ENCODE measurements at places on chromosomes 16 and 17. TPM values are rescaled to one million over a fixed set of nuclear protein-coding genes. Genes with fewer than 3 reads are reported as not detected.

DNA sequence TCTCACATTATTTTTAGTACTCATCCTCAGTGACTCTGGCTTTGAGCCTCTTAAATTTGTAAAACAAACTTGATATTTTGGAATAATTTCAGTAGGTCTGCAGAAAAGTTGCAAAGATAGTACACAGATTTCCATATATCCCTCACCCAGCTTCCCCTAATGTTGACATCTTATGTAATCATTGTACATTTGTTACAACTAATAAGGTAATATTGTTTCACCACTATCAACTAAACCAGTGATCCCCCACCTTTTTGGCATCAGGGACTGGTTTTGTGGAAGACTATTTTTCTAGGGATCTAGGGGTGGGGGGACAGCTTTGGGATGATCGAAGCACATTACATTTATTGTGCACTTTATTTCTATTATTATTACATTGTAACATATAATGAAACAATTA, 391.2 kb downstream of the CA10 start:
- no peak for DNase-seq

DNA sequence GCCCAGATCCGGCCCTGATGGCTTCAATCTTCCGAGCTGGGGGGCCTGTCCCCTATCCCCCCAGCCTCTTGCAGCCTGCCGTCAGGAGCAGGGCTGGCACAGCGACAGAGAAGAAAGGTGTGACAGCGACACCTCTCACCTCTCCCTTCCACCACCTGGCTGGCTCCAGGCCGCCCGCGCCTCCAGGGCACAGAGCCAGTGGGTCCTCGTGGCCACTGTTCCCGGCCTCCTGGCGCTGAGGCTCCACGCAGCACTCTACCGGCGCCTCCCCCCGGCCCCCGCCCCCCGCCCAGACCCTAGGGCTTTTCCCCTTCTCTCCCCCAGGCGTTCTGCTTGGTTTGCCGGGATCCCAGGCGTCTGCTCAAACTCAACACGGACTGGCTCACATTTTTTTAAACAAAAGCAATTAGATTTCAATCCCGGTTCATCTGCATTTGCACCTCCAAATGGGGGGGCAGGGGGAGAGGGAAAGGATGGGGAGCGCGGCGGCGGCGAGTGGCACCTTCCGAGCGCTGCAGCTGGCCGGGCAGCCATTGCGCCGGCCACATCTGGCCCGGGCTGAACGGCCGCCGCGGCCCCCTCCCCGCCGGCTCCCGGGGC, 12.8 kb upstream of the CBX8 start:
- DNase-seq: no peak

GRCh38 chr16:35210681-35211433, 1751.4 kb downstream of the TP53TG3F start:
- DNase-seq: no peak

DNA sequence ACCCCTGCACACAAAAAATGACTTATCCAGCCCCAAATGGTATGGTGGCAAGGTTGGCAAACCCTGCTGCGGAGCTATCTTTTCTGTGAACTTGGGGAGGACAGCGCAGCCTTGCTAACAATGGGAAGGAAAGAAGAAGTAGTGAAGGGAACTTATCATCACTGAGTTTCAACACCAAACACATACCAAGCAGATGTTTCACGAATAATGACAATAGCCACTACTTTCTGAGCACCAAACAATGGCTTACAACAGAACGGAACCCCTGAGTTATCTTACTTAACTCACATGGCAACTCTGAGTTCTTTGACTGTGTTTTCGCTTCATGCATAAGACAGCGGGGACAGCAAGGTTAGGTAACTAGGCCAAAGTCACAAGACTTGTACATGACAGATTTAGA, 148.9 kb downstream of the XYLT1 start:
- no peak for DNase-seq

CFAP52 gene
- 0.19 TPM for total RNA-seq

SLC12A3 gene
- not detected for total RNA-seq

- DNase-seq: no peak
Observed at GRCh38 chr17:68909066-68909465, 46.1 kb downstream of the ABCA8 start.

G6PC1 gene
- not detected for total RNA-seq

- no peak for DNase-seq
Observed at GRCh38 chr16:76885776-76886537, 305.0 kb upstream of the MON1B start.

DNA sequence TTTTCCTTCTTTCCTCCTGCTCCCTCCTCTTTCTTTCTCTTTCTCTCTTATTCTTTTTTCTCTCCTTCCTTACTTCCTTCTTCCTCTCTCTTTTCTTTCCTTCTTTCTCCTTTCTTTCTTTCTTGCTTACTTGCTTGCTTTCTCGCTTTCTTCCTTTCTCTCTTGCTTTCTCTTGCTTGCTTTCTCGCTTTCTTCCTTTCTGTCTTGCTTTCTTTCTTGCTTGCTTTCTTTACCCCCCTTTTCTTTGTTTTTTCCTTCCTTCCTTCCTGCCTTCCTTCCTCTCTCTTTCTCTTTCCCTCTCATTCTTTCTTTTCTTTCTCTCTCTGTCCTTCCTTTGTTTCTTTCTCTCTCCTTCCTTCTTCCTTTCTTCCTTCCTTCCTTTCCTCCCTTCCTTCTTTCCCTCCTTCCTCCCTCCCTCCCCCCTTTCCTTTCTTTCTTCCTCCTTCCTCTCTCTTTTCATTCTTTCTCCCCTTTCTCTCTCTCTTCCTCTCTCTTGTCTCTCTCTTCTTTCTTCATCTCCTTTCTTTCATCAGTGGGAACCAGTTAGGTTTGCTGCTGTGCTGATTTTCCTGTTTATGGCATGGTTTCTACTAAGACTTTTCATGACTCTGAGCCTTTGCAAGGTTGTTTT, 142.9 kb upstream of the CACNG3 start:
- no peak for DNase-seq

ALOX12B gene
- total RNA-seq: not detected

DNA sequence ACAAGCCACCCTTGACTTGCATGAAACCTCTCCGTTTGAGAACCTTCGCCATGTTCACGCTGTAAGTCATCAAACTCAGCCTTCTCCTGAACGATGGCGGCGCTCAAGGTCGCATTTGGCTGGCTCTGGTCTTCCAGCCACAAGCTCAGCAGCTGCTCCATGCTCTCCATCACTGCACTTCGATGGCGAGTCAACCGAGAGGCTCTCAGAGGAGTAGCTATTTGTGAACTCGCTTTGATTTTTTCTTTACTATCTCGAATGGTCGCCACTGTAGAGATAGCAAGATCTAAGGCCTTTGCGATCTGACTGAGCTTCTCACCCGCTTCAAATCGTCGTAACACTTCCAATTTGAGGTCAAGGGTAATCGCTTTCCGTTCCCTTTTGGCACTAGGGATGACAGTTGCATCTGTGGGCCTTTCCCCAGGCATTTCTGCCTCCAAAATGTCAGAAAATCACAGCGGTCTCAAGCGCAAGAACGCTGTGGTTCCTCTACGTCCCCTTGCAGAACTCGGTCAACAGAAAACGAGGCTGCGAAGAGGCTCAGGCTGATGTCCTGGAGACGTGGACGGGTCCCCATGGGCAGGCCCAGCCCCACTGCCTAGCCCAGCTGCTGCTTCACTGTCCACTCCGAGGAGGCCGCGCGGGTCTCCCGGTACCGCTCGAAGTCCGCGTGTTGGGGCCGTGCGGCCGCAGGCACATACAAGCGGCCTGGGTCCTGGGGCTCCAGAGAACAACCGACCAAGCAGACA, 23.1 kb downstream of the DEF8 start:
- DNase-seq: no peak

- no peak for DNase-seq
Observed at GRCh38 chr16:25051406-25052150, 36.4 kb upstream of the ARHGAP17 start.

DNA sequence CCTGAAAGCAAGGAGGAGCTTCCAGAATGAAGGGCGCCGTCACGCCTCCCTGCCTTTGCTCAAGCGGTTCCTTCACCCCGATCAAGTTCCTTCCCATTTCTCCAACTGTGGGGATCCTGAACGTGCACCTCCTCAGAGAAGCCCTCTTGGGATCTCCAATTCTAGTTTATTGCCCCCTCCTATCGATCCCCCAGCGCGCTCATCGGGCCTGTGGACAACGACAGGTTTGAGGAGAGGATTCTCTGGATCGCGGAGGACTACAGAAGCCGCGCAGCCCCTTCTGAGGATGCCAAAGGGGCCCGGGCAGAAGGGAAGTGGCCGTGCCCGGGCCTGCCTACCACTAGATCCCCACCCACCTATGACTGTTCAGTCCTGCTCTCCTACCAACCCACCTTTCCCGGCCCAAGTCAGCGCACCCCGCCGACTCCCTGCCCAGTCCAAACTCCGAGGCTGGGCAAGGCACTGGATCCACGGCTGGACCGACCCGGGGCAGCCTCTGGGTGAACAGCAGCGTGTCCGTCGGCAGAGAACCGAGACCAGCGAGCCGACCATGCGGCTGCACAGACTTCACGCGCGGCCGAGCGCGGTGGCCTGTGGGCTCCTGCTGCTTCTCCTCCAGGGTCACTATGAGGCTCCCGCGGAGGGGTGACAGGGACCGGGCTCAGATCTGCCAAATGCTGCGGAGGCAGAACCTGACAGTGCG, 12.8 kb upstream of the CES3 start:
- no peak for DNase-seq

- DNase-seq: no peak
Observed at GRCh38 chr16:87897521-87898505, 28.5 kb upstream of the SLC7A5 start.

DNA sequence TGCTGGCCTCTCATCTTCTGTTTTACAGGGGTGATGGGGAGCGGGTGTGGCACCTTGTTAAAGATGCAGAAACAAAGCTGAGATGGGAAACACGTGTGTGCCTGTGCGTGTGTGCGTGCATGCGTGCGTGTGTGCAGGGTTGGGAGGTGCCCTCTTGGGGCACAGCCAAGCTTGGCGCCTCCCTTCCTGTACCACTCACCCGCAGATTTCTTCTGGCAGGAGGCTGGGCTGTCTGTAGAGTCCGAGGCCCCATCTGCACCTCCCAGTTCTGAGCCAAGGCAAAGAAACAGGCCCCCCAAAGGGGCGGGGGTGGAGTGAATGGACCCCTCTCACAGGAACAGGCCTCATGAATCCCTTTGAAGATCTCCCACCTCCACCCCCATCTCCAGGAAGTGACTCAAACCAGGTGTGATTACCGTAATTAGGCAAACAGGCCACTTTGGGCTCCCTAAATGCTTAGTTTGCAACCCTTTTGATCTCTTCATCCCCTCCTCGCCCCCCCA, 20.9 kb downstream of the TNS4 start:
- DNase-seq: no peak

HEXD gene
- total RNA-seq: 43.9 TPM

DNA sequence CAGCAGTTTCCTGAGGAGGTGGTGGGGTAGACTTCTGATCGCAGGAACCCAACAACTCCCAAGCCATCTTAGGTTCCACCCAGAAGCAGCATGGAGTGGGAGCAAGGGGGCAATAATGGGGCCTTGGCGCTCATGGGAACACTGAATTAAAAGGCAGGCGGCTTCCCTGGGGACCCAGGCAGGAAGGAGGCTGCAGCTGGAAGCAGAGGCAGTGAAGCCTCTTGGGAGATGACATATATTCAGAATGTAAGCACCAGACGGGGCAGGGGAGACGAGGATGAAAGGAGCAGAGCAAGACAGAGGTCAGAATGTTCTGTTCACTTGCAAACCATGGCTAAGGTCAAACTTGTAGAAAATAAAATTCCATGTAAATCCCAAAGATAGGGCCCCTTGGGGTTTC, 2.9 kb downstream of the HIGD1B start:
- DNase-seq: no peak

DNA sequence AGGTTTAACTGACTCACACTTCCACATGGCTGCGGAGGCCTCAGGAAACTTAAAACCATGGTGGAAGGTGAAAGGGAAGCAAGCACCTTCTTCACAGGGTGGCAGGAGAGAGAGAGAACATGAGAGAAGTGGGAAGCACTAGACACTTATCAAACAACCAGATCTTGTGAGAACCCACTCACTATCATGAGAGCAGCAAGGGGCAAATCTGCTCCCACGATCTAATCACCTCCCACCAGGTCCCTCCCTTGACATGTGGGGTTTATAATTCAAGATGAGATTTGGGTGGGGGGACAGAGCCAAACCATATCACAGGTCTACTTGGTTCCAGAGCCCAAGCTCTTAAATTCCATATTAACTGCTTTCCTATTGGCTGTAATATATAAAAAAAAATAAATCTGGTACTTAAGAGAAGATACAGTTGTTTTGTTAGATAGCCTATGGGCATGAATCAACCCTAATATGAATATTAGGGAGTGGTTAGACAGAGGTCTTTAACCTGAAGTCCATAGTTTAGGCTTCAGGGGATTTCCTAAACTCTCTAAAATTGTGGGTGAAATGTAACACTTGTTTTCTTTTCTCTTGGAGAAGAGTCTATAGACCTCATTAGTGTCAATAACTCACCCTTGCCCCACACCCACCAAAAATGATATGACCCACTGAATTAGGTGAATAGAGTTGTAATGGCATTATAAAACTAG, 56.7 kb downstream of the SKAP1 start:
- DNase-seq: no peak

GRCh38 chr16:69872888-69873287, 78.2 kb upstream of the CLEC18A start:
- no peak for DNase-seq

RNF151 gene
- not detected for total RNA-seq

SULT1A4 gene
- 43.5 TPM for total RNA-seq

DNA sequence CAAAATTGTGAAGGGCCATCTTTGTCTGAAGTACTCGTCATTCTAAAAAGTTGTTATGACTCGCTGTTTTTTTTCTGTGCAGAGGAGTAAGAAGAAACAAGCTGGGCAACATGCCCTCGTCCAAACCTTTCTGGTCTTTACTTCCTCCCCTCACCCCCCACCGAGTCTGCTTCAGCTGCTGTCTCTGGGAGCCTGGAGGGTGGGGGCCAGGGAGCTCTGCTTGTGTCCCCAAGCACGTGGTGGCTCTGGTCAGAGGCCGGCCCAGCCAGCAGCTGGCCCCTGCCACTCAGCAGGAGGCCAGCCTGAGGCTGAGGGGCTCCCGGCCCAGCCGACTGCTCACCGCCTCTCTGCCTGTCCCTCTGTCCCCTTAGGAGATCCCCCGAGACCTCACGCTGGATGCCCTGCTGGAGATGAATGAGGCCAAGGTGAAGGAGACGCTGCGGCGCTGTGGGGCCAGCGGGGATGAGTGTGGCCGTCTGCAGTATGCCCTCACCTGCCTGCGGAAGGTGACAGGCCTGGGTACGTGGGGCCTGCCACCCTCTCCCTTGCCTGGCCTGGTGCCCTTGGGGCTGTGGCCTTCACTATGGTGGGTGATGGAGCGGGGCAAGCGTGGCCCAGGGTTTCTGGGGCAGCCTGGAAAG, 53.7 kb upstream of the LGALS9 start:
- no peak for DNase-seq

KIF2B gene
- not detected for total RNA-seq

- no peak for DNase-seq
Observed at GRCh38 chr17:9202532-9202931, 181.2 kb downstream of the NTN1 start.

All from omental fat pad (tissue), 4 donors.